ENCODE measurements at places on chromosomes 5 and 9.
A peak's percentile ranks its signal among the peaks of the same experiment; 100 is the strongest.

DNA sequence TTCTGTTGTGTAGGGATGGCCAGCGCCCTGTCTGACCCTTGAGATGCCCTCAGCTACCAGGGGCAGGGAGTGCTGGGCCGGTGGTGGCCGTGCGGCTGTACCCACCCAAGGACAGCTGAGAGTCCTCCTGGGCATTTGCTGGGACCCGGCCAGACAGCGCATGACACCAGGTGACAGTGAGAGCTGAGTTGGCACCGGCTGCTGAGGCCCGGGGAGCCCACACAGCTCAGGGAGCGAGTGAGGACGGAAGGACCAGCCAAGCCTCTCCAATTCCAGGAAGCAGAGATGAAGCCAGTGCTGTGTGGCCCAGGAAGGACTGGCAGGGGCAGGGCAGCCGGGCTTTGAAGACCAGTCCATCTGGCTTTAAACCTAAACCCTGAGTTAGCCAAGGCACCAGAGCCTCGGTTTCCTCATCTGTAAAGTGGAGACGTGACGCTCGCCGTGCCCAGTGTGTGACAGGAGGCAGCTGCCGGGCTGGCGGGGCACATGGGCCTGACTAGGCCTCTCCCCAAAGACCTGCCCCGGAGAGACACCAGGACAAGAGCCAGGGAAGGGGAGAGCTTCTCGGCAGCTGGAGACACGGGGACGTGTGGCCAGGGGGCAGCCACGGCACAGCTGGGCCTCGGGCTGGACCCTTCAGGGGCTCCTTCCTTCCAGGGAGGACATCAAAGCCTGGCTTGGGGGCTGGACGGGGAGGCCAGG, 3.0 kb upstream of the AGPAT2 start:
- no peak for DNase-seq

- DNase-seq = no peak
These were observed 8.4 kb downstream of the NELFB start for GRCh38 chr9:137263506-137263905.

GRCh38 chr5:125696762-125697161, 726.4 kb upstream of the GRAMD2B start:
- DNase-seq = no peak

GRCh38 chr5:96074870-96075269, 113.2 kb upstream of the ELL2 start:
- no peak for DNase-seq

- DNase-seq = no peak
These were observed 79.2 kb downstream of the DPYSL3 start for GRCh38 chr5:147430628-147431027.

DNA sequence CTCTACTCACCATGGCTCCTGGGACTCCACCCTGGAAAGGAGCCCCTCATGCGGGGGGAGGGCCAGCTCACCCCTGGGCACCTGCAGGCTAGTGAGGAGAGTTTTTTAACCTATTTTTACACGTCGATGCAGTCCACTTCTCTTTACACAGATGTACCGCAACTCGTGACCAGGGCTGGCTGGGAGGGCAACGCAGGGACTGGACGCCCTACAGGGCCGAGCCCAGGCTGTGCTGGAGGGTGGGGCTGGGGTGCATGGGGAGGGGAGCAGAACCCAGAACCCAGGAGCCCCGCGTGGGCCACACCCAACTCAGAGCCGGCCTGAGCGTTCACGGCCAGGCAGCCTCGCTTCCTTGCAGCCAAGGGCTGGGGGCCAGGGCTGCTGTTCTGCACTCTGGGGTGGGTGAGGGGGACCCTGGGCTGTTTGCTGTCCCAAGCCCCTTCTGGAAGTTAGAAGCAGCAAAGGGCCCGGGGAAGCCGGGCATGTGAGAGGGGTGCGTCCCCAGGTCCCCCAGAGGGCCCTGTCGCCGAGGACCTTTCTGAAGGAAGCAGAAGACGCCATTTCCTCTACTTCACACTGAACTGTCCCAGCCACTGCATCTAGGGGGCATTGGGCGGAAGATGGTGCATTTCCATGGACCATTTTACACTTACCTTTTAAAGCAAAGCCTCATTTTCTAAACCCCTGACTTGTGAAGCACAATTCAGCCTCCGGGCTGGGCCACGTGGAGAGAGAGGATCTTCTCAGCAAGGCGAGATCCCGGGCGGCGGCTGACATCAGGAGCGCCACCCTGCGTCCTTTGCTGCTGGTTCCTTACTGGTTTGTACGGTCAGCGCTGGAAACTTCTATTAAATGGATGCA, 90.5 kb downstream of the KCNT1 start:
- DNase-seq = no peak

DNA sequence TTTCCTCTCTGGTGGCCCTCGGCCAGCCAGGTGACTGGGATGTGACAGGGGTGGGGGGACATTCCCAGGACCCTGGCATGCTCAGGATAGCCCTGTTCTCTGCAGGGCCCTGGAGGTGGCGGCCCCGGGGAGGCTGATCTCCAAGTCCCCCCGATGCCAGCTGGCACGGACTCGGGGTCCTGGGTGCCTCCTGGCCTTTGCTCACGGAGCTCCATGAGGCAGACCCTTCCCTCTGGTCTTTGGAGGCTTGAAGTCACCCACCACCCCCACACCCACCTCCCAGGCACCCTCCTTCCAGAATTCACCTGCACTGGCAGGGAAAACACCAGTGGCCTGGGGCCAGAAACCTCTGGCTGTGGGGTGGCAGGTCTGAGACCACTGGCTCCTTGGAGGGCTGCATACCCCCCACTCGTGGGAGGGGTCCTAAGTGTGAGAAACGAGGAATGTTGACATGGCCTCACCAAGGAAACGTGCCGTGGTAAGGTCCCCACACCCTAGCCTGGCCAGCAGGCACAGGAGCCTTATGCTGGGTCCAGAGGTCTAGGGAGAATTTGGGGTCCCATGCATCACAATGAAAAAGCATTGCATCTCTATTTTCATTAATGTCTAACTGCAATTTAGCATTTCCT, 130.8 kb upstream of the FAM120A start:
- no peak for DNase-seq

DNA sequence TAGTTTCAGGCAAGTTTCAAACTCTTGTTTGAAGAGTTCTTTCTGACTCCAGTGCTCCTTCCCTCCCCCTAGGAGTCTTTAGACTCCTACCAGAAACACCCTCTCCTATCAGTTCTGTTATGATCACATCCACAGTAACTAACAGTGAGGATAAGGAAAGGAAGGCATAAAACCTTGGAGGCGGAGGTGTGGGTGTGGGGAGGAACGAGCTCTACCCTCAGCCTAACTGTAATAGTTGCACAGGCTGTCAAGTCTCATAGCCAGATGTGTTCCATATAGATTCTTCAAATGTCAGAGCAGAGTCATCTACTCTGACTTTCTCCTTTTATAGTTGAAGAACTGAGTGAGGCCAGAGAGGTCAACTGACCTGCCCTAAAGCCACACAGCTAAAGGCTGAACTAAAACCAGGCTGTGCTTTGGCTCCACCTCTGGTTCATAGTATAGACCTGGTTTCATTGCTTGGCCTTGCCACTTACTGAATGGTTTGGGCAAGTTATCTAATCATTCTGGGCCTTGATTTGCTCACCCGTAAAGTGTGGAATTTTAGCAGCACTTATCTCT, 34.4 kb upstream of the PIK3R1 start:
- DNase-seq = no peak

GRCh38 chr5:97046270-97046982, 96.0 kb downstream of the LIX1 start:
- DNase-seq = no peak

DNA sequence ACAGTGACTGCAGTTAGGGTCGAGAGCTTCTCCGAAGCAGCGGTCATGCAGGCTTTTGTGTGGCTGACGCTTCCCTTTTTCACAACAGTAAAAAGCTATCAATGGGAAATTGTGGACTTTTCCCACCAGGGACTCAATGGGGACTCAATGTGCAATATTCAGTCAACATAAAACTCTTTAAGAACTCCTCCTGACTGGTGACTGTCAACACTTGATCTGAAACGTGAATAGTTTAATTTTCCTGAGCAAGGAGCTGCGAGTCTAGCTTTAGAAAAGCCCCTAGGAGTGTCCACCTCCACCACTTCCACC, 28.7 kb downstream of the EXOC3 start:
- DNase-seq = no peak

DNA sequence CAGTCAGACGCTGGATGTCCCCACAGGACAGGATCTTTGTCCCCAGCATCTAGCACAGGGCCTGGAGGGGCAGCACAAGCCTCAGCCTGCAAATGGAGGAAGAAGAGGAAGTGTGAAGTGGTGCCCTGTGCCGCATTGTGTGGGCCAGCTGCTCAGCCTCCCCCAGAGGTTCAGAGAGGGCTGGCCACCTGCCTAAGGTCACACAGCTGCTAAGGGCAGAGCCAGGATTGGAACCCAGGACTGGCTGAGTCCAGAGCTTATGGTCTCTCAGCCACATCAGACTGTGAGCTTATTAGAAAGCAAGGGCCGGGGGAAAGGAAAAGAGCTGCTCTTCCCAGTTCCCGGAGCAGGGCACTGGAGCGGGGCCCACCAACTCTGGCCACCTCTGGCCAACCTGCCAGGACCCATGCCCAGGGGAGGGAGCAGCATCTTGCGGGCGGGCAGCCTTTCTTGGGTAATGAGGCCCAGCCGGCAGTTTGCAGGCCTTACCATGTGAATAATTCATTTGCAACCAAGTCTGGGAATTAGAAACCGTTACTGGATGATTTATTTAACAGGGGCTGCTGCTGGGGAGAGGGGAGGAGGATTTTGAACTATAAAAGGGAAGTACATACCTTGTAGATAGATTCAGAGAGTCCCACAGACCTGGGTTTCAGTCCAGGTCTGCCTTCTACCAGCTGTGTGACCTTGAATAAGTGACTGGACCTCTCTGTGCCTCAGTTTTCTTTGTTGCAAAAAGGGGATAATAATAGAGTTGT, 11.6 kb upstream of the CRB2 start:
- DNase-seq = no peak

DNA sequence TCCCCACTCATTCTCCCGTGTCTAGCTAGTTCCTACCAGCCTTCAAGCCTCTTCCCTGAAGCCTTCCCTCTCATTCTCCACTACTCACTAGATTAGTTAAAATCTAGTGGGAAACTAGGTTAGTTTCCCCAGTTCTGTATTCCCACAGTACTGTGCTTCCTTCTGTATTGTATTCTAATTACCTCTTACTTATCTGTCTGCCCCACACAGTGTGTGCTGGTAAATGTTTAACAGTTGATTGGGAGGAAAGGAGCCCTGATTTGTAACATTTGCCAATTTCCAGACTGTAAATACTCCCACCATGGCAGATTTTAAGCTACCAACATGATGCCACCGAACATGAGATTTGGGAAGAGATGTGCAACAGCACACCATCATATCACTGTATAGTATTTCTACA, 8.3 kb downstream of the KLHL3 start:
- DNase-seq = no peak

DNA sequence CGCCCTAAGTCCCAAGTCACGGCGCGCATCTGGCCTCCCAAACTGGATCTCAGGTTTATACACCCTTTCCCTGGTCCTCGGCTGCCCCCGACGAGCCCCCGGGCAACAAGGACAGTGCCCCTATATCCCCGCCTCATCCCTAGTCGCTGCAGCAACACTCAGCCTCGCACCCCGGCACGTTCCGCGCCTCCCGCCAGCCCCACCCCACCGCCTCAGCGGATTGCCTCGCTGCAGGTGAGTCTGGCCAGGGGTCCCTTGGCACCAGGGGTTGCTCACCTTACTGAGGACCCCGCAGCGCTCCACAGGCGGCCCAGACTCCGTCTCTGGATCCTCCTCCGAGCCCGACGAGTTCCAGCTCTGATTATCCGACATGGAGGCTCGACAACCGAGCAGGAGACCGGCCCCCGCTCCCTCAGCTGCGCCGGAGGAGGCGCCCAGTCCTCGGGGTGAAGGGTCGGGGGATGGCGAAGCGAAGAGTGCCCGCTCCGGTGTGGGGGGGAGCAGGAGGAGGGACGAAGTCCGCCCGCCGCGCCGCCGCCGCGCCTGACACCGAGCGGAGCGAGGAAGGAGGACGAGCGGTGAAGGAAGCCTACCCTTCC, 494 bp downstream of the CERT1 start:
- peak; percentile 17 for DNase-seq

- DNase-seq = no peak
These were observed 132.1 kb downstream of the AP3B1 start for GRCh38 chr5:78162253-78162862.

GRCh38 chr9:123684393-123685149, 245.4 kb downstream of the DENND1A start:
- no peak for DNase-seq

- no peak for DNase-seq
These were observed 16.0 kb upstream of the JADE2 start for GRCh38 chr5:134509308-134510040.

GRCh38 chr9:111872886-111873285, 23.7 kb upstream of the UGCG start:
- DNase-seq = no peak

DNA sequence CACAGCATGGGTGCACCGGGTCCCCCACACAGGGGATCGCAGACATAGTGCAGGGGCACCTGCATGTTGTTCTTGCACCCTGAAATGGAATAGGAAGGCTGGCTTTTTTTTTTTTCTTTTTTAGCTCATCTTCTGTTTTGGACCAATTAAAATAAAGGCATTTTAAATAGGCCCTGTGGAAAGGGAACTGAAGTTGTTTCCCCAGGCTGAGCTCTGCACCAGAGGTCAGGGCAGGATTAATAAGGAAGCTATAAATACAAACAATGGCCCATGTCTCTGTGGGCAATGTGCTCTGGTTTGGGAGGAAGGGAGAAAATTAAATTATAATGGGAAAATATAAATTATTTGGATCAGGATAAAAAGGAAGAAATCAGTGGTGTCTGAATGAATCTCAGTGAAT, 21.2 kb upstream of the KCNMB1 start:
- DNase-seq = no peak

DNA sequence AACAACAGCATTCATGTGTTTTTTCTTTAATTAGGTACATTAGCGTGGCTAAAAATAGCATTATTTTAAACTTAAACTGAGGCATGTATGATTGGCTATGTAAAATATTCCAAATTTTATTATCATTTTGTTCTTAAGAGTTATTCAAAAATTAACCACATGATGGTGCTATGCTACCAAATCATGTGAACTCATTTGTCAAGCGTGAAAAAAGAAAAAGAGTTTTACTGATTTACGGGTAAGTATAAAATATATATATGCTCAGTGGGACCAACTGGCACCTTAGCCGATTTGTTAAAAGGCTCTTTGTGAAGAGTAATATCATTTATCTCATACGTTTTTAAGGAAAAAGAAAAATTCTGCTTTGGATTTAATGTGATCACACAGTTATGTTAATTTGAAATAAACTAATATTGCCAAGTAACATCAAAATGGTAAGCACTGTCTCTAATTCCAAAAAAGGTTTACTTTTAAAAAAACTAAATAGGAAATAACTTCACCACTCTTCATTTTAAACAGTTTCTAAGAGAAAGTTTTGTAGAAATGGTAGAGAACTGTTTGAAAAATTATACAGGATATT, 1042.3 kb downstream of the CDH12 start:
- DNase-seq = no peak

DNA sequence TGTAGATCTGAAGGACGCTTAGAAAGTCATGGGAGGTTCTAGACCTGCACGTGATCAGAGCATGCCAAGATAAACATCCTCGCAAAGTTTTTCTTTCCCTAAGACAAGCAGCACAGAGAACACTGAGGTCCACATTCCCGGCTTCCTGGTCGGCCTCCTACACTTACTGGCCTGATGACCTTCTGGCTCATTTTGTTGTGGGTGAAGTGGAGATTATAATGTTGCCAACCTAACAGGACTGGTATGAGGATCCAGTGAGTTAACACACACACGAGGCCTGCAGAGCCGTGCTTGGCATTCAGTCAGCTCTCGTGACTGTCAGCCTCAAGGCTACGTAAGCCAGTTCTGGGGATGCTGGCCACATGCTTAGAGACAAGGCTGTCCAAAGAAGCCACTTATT, 186.0 kb downstream of the TENT4A start:
- DNase-seq = no peak

GRCh38 chr5:172868924-172869591, 35.0 kb downstream of the ERGIC1 start:
- no peak for DNase-seq
